MG63 (cell line): ENCODE measurements at places on chromosomes 2 and 18.

DNA sequence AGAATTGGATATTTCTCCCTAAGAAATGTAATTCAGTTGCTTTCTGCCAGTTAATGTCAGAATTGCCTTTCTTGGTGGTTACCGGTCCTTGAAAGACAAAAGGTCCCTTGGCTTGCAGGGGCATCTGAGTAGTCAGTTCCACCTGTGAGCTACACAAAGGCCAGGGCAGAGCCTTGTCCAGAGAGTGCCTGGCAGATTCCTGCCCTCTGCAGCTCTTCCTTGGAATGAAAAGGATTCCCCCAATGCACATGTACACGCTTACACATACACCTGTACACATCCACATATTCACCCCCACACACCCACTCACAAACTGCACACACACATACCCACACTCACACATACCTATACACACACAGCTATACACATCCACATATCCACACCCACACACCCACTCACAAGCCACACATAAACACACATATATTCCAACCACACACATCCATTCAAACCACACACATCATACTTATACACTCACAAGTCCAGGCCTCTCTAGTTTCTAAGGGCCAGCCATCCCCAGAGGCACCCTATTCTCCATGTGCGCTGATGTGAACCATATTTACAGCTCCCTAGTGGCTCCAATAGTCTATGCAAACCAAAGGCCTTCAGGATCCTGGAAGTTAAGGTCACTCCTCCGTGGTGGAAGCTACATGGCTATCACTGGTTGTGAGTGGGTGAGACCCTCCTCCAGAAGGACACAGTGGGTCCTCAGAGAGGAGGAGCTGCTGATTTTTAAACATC, 9.6 kb downstream of the CYRIA start:
- no peak for DNase-seq

DNA sequence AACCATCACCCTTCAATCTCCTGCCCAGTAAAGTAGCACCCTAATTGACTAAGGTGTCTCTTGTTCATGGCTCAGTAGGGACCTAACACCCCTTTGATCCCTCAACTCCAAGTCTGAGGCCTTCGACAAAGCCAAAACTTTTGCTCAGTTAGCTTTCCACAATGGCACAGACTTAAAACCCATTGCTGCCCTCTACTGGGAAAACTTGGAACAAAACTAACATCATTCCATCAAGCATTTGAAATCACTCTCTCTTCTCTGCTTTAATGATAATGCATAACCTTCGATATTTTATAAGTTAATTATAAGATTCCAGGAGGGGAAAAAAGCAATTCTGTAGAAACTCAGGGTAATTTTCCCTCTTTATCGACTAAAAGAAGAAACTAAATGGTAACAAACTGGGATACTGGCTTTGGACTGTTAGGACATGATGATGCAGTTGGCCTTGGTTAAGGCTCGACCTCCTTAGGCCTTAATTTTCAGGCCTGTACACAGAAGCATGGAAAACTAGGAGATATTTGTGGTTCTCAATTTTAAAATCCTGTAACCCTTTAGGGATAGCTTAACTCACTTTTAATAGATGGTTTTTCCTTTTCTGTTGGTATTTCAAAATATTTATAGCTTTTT, 127.8 kb downstream of the STK39 start:
- DNase-seq: no peak

DNA sequence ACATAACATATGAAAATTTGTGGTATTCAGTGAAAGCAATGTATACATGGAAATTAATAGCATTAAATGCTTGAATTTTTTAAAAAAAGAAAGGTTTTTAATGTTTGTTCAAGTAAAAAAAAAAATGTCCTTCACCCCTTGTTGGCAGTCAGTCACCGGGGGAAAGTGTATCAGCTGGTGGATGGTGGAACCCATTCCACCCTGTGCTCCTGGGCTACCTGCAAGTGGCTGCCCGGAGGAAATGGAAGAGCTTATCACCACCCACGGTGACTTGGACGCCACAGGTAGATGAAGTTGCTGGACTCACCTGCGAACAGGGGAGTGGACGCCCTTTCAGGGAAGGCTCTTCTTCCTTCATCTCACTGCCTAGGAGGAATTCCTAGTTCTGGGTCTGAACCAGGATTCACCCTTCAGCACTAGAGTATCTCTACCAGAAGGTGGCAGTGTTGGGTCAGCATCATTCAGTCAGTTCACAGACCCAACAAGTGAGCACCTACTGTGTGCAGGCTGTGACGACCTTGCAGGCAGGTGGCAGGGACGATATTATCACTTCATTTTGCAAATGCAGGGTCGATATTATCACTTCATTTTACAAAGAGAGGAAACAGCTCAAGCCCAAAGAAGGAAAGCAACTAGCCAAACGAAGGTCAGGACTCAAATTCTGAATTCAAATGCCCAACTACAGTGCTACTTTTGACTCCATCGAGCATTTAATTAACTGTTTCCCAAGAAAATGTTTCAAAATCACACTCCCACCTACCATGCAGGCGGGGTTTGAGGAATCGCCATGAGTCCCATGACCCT, 35.8 kb downstream of the CIB4 start:
- peak; percentile 16 for DNase-seq

DNA sequence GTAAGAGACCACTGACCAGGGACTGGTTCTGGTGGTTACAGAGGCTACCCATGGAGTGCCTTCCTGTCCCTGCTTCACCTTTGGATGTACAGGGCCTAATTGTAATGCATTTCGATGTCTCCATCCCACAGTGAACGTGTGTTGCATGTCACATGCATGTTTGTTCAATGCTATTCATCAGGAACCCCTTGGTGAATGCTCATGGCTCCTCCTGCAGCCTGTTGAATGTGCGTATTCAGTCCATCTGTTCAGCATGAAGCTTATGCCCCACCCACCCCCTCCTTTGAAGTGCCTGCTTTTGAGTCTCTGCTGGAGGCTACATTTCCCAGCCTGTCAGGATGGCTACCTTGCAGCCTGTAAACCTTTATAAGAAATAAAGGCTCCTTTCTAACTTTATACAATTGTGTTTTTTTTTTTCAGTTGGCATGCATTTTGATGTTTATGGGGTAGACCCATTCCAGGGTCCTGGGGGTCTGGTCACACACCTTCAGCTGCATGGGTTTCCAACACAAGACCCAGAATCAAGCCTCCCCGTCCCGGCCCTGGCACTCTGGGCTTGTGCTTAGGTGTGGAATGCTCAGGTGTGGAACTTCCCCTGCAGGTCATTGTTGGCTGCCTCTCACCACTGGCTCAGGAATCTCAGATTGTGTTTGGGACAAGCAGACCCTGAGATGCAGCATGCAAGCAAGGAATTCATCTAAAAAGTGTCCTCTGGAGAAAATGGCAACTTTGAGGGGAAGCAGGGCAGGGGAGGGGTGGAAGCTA, 238.8 kb upstream of the HDAC4 start:
- no peak for DNase-seq

DNA sequence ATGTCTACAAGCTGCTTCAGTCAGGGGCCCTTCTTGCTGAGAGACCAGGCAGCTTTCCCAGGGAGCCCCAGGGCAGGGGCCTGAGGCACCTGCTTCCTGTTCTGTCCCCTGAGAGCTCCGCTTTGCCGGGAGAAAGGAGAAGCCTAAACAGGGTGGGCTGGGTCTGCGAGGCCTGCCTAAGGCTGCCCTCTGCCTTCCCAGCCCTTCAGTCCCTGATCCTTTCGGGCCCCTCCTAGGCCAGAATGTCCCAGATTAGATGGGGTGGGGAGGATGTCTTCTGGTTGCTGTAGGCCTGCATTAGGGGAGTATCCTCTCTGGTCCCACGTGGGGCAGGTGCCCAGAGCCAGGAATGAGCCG, 72.4 kb downstream of the TGOLN2 start:
- no peak for DNase-seq

- no peak for DNase-seq
Observed at GRCh38 chr2:226756131-226756530, 43.5 kb downstream of the IRS1 start.

DNA sequence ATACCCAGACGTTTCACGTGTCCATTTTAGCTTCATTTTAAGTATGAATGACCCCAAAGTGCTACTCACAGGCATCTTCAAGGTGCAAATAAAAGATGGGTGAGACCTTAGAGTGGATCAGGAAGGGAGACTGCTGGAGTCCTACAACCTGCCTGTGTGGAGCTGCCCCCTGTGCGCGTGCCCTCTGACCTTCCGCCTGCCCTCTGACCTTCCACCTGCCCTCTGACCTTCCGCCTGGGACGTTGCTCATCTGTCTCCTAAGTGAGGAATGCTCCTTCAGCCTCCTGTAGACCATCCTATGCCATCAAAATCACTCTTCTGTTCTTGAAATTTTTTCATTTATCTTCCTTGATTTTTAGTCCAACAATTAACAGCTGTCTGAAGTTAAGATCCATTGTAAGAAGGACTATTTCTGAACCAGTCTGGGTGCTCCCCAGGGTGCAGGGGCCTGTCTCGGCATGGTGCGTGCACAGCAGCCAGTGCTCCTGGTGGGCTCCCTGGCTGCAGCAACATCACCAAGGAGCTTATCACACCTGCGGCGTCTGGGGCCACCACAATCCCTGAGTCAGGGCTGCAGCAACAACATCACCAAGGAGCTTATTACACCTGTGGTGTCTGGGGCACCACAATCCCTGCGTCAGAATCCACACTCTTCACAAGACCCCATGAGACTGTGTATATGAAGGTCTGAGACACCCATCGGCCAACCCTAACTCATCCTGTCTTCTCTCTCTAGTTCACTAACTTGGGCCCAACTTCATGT, 86.0 kb downstream of the TPO start:
- DNase-seq: no peak

DNA sequence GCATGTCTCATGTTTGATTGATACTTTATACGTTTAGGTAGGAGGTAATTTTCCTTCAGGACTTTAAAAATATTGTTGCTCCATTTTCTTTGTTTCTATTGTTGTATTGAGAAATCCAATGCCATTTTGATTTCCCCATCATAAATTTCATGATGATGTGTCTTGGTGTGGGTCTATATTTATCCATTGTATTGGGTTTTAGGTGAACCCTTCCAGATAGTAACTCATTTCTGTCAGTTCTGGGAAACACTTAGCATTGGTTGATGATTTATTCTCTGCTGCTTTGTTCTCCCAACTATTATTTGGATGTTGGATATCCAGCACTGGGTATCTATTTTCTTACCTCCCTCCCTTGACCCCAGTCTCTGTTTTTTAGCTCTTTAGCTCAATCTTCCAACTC, 10.0 kb downstream of the MRPL19 start:
- DNase-seq: no peak

GRCh38 chr18:9542924-9543323, 67.6 kb downstream of the RALBP1 start:
- DNase-seq: no peak

DNA sequence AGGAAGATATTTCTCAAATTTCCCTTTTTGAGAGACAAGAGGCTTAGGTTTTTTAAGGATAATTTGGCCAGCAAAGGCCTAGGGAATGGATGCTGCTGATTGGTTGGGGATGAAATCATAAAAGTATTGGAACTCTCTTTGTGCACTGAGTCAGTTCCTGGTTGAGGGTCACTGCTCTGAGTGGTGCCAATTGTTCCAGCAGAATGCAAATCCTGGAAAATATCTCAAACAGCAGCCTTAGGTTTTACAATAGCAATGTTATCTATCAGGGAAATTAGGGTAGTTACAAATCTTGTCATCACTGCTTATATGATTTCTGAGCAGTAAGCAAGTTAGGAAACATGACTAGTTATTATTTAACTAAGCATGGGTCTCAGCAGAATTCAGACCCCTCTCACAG, 96.2 kb downstream of the RAD51AP2 start:
- DNase-seq: peak; percentile 35

- DNase-seq: peak; percentile 76
Observed at GRCh38 chr2:47554311-47554905, 151.5 kb downstream of the MSH2 start.

- no peak for DNase-seq
Observed at GRCh38 chr2:205324355-205324754, 357.9 kb upstream of the NRP2 start.

- peak; percentile 85 for DNase-seq
Observed at GRCh38 chr2:150485114-150485870, 2.2 kb downstream of the RND3 start.

- peak; percentile 76 for DNase-seq
Observed at GRCh38 chr2:8633735-8634313, 48.0 kb upstream of the ID2 start.

DNA sequence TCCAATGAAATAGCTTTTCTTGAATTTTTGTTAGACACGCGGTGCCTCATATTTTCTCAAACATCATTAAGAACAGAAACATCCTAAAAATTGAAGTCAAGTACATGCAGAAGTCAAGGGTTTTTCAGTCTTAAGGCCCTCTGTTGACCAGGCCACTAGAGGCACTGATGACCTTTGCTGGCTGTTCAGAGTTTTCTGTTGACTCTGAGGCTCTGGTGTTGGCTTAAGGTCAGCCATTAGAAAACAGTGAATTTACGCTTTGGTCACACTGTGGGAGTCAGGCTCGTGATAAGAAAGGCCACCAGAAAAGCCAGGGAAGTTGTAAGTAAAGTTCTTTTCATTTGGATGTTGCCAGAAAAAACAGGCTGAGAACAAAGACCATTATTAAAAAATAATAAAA, 5.8 kb upstream of the UPP2 start:
- no peak for DNase-seq

DNA sequence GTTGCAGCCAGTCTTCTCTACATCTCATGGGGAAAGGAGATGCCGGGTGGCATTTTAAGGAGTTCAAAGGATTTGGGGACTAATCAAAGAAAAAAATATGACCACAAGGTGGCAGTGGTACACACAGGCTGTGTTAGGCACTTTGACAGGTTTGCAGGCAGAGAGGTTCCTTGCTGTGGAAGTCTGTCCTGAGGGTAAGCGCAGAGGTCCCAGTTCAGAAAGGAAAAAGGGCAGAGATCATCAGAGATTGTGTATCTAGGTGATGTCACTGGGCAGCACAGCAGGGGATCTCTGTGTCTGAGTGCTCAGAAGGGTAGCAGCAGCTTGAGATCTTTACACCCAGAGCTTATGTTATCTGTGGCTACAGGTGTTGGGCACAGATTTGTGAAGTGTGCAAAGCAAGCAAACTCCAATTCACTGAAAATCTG, 231.4 kb downstream of the LRRTM1 start:
- peak; percentile 2 for DNase-seq

DNA sequence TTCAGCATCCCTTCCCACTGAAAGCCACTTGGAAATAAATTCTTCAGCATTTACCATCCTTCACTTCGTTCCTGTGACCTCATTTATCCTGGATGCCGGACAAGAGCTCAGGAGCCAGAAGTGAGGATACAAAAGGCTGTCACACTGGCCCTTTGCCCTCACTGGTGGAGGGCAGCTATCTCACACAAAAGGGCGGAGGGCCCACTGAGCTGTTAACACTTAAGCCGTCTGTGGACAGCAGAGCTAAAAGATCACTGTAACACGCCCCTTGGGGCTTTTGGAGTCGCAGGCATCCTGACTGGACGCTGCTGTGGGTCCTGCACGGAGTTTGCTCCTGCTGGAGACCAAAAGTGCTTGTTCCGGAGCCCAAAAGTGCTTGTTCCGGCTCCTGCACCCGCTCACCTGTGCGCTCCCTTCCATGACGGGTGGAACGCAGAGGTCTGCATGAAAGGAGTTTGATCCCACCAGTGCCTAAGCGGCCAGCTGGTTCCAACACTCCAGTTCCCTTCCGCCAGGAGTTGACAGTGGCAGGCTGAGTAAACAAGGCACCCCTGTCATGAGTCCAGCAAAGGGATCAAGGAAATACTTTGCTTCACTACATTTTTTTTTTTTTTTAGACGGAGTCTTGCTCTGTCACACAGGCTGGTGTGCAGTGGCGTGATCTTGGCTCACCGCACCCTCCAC, 572.0 kb upstream of the LINC00305 start:
- DNase-seq: no peak

GRCh38 chr18:79227621-79228020, 158.4 kb downstream of the ATP9B start:
- DNase-seq: no peak

- no peak for DNase-seq
Observed at GRCh38 chr2:186590759-186591505, 1.1 kb downstream of the ITGAV start.

- no peak for DNase-seq
Observed at GRCh38 chr18:34514957-34515356, 195.1 kb upstream of the DTNA start.
